Right atrium auricular region (tissue), 2 donors: ENCODE measurements at places on chromosomes 5 and 9. TPM values are rescaled to one million over a fixed set of nuclear protein-coding genes. Genes with fewer than 3 reads are reported as not detected.

RHOBTB3 gene
- 56.2 TPM for total RNA-seq

PCSK1 gene
- 0.52 TPM for total RNA-seq

INSYN2B gene
- total RNA-seq = 0.75 TPM

ZFP37 gene
- total RNA-seq = 1.0 TPM

PPP3R2 gene
- not detected for total RNA-seq

FGF1 gene
- 35.3 TPM for total RNA-seq

CCNI2 gene
- total RNA-seq = not detected

ANKS6 gene
- 8.7 TPM for total RNA-seq

FGFR4 gene
- 0.48 TPM for total RNA-seq

PCDHGA6 gene
- 4.7 TPM for total RNA-seq

CNTFR gene
- total RNA-seq = 6.6 TPM

EIF4EBP3 gene
- 16.8 TPM for total RNA-seq

HTR4 gene
- 4.3 TPM for total RNA-seq

NUDT12 gene
- total RNA-seq = 11.5 TPM

KIF12 gene
- not detected for total RNA-seq

SHOC1 gene
- not detected for total RNA-seq

NRARP gene
- total RNA-seq = 5.6 TPM

FBN2 gene
- 1.1 TPM for total RNA-seq

CDO1 gene
- total RNA-seq = 66.0 TPM

WNT8A gene
- total RNA-seq = not detected

MRPL22 gene
- 30.1 TPM for total RNA-seq

MYMK gene
- not detected for total RNA-seq

SV2C gene
- total RNA-seq = 0.04 TPM

GABRA1 gene
- not detected for total RNA-seq

PCDHB3 gene
- total RNA-seq = 0.83 TPM

SPATA31D4 gene
- total RNA-seq = not detected

RGMB gene
- 18.2 TPM for total RNA-seq

LCN1 gene
- not detected for total RNA-seq
